Fibroblast of mammary gland (primary cell): ENCODE measurements at places on chromosomes 7 and 10.

DNA sequence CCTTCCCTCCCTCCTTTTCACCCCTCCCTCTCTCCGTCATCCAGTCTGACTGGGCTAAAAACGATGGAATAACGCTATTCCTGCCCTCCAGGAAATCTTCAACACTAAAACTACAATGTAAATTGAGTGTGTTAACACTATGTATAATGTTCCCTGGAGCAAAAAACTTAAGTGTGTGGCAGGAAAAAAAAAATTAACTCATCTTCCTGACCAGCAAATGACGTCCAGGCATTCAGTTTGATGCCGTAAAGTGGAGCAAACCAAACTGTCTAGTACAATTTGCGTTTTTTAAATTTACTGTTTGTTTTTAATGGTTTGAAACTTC lies 545 bp upstream of the MTPN start:
- DNase-seq = no peak

GRCh38 chr7:141708351-141708750 lies at the start of gene WEE2:
TSS of gene WEE2 (plus strand) at chr7:141708353. CDS start at chr7:141708759, 406 bp downstream.
- no peak for DNase-seq

DNA sequence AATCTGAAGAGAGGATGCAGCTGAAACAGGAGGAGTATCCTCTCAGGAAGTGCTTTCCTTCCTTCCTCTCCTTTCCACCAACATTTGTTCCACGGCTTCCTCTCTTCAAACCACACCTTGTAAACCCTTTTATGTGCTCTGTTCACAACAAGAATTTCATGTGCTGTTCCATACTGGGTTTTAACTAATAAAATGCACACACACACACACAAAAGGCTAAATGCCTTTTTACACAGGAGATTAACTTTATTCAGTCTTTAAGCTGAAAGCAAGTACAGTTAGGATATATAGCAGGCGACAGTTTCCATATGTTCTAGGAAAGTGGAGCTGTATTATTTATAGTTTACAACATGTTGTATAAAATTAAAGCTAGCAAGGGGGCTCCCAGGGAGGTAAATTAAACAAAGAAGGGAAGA lies 106.7 kb downstream of the REEP3 start:
- no peak for DNase-seq

- no peak for DNase-seq
These were observed 3.5 kb downstream of the CHAT start for GRCh38 chr10:49617121-49618020.

DNA sequence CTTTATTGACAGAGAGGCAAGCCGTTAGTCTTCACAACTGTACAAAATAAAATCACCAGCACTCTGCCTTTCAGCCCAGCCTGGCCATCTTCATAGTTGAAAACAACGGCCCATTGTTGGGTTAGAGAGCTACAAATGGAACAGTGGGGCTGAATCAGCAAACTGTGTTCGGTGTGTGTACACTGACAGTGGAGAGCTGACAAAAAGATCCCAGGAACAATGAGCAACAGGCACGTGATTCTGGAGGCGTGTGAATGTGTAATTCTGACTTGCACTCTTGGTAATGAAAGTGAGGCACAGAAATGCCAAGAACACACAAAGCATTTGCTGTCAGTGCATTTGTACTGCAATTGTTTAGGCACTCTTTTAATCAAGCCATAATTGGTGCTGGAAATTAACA lies 303.7 kb downstream of the WDR11 start:
- DNase-seq = no peak

- no peak for DNase-seq
These were observed 88.8 kb upstream of the TMEM26 start for GRCh38 chr10:61541960-61542359.

GRCh38 chr10:24651923-24652322 lies 71.8 kb downstream of the ARHGAP21 start:
- DNase-seq = no peak

DNA sequence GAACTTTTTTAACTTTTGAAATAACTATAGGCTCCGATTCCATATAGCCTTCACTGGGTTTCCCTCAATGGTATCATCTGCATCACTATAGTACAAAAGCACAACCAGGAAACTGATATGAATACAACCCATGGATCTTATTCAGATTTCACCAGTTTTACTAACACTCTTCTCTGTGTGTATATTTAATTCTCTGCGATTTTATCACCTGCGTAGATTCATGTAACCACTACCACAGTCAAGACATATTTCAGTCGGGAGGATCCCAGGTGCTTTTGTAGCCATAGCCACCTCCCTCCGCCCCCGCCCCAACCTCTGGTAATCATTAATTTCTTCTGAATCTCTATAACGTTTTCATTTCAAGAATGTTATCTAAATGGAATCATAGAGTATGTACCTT lies 82.8 kb upstream of the C7orf33 start:
- DNase-seq = no peak

DNA sequence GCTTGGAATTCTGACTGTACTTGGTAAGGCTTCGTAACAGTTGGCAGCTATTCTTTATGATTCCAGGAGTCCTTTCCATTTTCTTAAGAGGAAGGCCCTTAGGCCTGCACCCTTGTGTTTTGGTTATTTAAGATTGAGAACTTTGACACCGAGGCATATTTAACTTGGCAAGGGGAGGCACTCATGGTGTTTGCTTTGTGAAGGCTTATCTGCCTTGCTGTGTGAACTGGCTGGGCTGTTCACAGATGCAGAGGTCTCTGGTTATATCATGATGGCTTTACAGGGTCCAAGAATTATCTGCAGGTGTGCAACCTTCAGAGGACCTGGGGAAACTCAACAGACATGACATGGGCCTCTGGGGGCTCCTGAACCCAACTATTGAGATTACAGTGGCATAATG lies 833 bp upstream of the PNLIPRP1 start:
- DNase-seq = no peak

- DNase-seq = no peak
These were observed 185.0 kb downstream of the TCF7L2 start for GRCh38 chr10:113135025-113135424.

- DNase-seq = no peak
These were observed 9.3 kb upstream of the PDLIM1 start for GRCh38 chr10:95300022-95300539.

- no peak for DNase-seq
These were observed 341.5 kb downstream of the ELMO1 start for GRCh38 chr7:37107047-37107750.

- no peak for DNase-seq
These were observed 22.7 kb downstream of the HOXA1 start for GRCh38 chr7:27073076-27073475.

DNA sequence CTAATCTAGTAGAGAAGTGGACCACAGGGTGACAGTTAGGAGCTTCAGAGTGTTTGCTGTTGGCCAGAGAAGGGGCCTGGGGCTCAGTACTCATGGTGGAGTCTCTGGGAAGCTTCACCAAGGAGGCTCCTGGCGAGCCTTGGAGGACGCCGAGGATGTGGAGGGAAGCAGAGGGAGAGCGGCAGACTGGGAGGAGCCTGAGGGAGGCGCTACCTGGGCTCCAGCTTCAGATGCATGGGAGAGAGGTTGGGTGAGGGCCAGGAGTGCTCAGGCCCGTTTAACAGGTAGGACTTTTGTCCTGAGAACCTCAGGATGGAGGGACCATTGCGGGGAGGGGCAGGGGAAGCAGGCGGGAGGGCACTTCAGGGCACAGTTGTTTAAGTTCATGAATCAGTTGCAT lies 24.2 kb downstream of the DOCK1 start:
- no peak for DNase-seq

- DNase-seq = peak; percentile 69
These were observed 27.0 kb downstream of the LMOD2 start for GRCh38 chr7:123682690-123683089.

DNA sequence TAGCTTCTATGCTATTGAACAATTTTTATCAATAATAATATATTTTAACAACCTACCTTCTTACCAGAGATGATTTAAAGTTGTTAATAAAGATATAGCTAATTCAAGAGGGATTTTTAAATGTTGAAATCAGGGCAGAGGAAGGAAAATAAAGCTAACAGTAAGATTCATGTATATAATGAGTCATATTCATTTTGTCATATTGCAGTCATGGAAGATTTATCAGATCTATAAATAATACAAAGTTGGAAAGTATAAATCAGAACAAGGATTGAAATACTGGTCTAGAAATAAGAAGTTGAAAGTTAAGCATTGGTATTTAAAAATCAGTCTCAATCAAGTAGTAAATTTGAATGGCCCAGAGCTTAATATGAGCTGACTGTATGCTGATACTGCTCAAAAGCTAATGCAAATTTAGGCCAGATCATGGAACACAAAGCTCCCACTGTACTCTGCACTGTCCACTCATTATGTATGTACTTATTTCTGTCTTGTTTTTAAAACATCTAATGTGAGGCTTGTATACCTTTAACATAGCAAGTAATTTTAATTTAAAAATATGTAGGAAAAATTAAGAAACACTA lies 196.9 kb downstream of the ZEB1 start:
- DNase-seq = no peak

DNA sequence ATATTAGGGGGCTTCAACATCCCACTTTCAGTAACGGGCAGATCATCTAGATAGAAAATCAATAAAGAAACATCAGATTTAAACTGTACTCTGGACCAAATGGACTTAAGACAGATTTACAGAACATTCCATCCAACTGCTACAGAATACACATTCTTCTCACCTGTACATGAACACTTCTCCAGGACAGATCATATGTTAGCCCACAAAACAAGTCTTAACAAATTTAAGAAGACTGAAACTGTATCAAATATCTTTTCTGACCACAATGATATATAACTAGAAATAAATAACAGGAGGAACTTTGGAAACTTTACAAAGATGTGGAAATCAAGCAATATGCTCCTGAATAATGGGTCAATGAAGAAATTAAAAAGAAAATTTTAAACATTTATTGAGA lies 86.7 kb downstream of the MICU1 start:
- DNase-seq = no peak

GRCh38 chr10:102416695-102417094 lies 1.9 kb downstream of the PSD start:
- DNase-seq = no peak

GRCh38 chr10:118708571-118708970 lies 46.2 kb downstream of the CACUL1 start:
- DNase-seq = no peak

DNA sequence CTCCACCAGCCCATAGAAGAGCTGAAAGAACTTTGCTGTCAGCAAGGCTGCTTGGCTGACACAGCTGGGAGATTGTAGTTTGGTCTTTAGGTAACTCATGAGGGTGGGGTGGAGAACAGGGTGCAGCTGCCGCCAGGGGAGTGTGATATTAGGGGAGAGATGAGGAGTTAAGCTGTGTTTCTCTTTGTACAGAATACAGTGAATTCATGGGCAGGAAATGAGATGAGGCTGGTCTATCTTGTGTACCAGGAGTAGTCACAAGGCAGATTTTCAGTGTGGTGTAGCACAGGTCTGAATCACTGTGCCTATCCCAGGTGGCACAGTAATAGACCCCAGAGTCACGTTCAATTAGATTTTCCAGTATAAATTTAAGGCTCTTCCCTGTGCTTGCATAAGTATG lies 56.6 kb upstream of the TARP start:
- no peak for DNase-seq

GRCh38 chr10:641149-642010 lies 48.1 kb downstream of the DIP2C start:
- DNase-seq = no peak

DNA sequence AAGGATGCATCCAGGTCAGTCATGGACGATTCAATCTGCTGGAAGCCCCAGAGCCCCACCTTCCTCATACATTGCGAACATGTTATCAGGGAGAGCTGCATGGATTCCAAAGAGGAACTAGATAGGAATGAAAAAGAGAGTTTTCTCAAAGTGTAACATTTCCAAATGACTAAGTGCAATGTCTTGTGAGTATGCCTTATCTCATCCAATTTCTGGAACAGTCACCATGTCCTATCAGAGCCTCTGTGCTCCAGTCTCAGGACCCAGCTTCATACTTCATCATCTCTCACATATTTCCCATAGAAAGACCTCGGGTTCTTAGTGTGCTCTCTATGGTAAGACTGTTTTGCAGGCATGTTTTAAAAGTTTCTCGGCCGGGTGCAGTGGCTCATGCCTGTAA lies 26.8 kb downstream of the ZC3HC1 start:
- no peak for DNase-seq
